ENCODE measurements at places on chromosomes 5 and 9.
A peak's percentile ranks its signal among the peaks of the same experiment; 100 is the strongest.

DNA sequence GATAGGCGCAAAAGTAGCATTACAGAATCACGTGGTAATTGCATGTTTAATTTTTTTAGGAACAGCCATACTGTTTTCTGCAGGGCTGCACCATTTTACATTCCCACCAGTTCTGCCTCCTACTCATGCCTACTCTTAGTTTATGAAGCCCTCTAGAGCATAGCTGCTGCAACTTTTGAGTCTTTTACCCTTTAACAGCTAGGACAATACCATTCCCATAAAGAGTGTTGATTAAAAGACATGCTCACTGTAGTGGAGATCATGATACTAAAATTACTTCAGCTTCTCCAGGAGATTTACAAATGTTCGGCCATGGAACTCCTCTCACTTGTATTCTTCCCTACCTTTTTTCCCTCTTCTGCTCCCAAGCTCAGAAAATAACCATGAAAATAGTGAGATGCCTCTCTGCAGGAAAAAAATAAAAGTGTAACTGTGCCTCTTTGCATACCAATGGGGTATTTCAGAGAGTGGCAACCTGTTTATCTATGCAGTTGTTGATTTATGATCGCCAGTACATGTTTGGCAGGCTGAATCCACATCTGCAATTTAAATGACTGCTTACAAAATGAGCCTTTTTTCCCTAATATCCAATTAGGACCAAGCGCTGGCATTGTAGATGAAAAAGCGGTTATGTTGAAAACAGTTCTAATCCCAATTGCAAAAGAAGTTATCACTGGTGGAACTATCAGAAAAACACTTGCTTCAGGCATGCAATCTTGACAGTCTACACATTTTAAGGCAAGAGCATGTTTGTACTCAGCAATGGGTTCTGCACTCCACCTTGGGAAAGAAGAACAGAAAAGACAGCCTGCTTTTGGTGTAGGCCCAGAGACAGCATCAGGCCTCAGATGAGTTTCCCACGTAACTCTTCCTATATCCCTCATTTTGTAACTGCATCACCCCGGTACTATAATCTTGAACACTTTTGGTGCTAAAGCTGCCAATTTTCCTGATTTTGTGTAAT lies 131.1 kb downstream of the ADAMTSL1 start:
- no peak for DNase-seq

DNA sequence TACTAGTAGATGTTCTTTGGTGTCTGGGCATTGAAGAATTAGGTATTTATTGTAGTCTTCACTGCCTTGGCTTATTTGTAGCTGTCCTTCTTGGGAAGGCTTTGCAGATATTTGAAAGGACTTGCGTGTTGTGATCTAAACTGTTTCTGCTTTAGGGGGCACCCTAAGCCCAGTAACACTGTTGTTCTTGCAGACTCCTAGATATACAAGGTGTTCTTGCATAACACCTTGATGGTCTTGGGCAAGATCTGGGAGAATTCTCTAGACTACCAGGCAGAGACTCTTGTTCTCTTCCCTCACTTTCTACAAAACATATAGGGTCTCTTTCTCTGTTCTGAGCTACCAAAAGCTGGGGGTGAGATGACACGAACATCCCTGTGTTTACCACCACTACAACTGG lies 179.1 kb downstream of the FAM170A start:
- no peak for DNase-seq

- DNase-seq, result no peak
Observed at GRCh38 chr9:99108131-99108530, 3.2 kb downstream of the TGFBR1 start.

DNA sequence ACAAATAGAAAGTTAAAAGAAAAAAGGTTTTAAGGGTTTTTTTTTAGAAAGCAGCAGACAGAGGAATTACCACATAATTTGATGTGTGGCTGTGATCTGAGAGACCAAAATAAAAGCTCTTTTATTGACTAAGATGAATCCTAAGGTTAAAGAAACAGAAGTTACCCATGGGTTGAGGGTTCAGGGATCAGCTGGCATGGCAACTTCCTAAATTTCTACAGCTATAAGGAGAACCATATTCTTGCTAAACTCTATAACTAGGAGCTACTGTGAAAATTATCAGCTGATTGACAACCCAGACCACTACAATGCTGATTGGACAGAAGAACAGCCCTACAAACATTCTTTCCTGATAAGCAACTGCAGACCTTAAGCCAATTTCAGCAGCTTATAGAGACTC lies 40.2 kb downstream of the TMEM215 start:
- no peak for DNase-seq

GRCh38 chr5:113678924-113679575 lies 165.6 kb downstream of the YTHDC2 start:
- DNase-seq, result peak; percentile 61

DNA sequence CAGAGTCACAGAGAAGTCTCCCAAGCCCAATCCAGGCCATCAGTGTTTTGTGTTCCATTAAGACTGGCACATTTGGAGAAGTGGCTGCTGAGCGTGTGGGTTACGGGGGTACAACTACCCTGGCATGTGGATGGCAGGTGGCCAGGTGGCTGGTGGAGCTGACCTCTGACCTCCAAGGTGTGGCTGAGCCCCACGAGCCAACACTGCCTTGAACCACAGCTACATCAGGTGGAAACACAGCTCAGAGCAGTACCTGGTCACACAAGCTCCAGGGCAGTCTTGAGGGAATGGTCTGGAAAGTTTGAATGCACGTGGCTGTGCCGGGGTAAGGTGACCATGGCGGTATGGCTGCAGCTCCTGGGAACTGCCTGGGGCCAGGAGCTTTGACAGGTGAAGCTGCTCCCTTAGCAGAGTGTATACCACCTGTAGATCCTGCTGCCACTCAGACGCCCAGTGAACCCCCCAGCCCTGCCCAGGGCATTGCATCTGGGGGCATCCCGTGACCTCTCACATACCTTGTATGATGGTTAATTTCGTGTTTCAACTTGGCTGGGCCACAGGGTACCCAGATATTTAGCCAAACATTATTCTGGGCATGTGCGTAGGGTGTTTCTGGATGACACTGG lies 207.9 kb downstream of the GADD45G start:
- no peak for DNase-seq

DNA sequence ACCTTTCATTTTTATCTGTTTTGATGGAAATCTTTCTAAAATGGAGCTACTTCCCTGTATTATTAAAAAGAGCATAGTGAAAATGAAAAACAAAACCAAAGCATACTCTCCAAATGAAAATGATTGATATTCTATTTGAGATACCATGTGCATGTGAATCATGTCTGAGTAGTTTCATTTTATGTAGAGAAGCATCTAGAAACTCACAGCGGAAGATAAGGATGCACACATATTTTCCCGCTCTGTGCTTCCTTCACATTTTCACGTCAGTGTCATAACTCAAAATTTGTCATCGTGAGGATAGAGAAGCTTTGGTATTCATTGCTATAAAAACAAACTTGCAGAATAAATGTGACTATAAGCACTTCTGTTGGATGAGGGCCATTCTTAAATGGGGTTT lies 34.0 kb upstream of the CLINT1 start:
- no peak for DNase-seq

DNA sequence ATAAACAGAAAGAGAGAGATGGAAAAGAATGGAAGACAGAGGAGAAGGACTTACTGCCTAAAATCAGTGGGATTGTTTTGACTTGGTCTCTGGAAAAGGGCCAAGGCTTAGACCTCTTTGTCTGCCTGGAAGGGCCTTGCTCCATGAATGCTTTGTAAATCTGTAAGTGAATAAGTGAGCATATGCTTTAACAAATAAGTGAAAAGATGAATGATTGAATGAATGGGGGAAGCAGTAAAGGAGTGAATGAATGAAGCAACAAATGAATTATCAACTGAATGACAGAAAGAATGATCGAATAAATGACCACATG lies 5.5 kb downstream of the KCNIP1 start:
- DNase-seq, result no peak

- DNase-seq, result no peak
Observed at GRCh38 chr5:10493884-10494283, 52.2 kb downstream of the ROPN1L start.

- DNase-seq, result peak; percentile 90
Observed at GRCh38 chr5:10018201-10019069, 231.3 kb downstream of the ATPSCKMT start.

GRCh38 chr5:137113161-137113560 lies 386.0 kb downstream of the SPOCK1 start:
- no peak for DNase-seq

DNA sequence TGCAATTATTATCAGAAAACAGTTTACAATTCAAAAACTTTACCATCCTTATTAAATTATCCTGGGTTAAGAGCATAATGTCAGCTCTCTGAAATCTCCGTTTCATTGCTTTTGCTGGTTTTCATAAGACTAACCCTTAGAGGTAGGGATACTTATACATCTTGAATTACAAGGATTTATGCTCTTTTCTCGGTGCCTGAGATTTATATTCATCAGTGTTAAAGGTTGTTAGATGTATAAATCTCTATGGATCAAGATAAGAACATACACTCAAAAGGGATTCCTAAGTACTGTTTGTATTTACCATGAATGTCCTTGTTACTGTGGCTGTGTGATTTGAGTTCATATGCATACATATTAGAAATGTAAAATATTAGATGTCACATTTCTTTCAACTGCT lies 684.7 kb downstream of the EFNA5 start:
- no peak for DNase-seq

DNA sequence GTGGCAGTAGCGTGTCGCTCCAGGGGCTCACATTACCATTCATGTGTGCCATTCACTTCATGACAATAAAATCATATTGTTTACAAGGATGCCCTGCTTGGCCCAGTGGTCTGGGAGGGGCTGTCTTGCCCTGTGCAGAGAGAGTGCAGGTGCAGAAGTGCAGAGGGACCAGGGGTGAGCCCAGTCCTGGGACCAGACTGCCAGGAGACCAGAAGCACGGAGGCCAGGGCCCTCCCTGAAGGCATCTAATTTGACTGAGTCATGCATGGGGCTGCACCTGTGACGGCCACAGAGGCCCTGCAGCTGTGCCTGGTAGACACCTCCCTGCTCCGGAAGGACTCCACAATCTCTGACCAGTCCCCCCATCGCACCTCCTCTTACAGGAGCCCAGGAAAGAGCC lies 164.4 kb upstream of the FOXD4L5 start:
- DNase-seq, result no peak

All from GM23248 (cell line).